ENCODE measurements at places on chromosomes 1 and 21. TPM values are rescaled to one million over a fixed set of nuclear protein-coding genes. Genes with fewer than 3 reads are reported as not detected.

DNA sequence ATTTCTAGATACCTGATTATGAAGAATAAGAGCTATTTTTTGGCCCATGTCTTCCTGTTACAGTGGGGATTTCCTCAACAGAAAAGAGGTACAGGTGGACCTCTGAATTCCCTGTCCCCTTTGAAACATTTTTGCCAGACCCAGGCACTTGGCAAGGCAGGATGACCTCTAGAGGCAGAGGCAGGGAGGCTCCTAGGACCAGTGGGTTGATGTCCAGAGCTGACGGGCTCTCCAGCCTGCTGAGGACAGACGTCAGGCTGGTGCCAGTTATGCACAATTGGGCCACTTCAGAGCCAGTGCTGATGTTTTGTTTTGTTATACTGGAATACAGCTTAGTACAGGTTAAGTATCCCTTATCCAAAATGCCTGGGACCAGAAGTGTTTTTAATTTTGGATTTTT lies 18.5 kb upstream of the A3GALT2 start:
- no peak for DNase-seq

- DNase-seq = no peak
Measured at GRCh38 chr1:91693557-91693956, 192.4 kb downstream of the TGFBR3 start.

Gene SPATA45
- total RNA-seq = 2.0 TPM

DNA sequence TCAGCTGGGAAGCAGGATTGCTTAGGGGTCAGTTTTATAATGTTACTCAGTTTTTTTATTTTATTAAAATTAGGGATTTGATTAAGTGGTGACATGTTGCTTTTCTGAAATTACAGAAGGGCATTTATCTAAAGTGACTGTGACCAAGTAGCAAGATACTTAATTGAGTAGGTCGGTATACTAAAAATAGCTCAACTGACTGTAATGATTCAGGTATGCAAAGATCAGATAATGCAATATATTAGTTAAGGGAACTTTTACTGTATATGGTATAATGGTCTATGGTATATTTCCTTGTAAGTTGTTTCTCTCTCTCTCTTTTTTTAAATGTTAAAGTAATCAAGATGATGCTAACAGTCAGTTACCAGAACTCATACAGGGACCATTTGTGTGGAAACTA lies 26.2 kb downstream of the RLF start:
- no peak for DNase-seq

Gene FAM110D
- not detected for total RNA-seq

Gene FHAD1
- not detected for total RNA-seq

- no peak for DNase-seq
Measured at GRCh38 chr1:232911027-232911599, 39.3 kb upstream of the NTPCR start.

All from OCI-LY7 (cell line).